ENCODE measurements at places on chromosomes 1 and 21.

- H3K4me3 ChIP-seq: no peak overlapping the region
- H3K36me3 ChIP-seq: no peaks in the 10 kb centered on the region
- DNase-seq: no peak
- H3K27ac ChIP-seq: no peak overlapping the region
These were observed 152.8 kb downstream of the ZSCAN20 start for GRCh38 chr1:33624991-33625870.

GRCh38 chr1:168127503-168127902, 9.2 kb downstream of the GPR161 start:
- H3K36me3 ChIP-seq: no peaks in the 10 kb centered on the region
- peaks cover 14% of the 10 kb centered on the region for H3K4me1 ChIP-seq
- H3K4me3 ChIP-seq: no peak overlapping the region
- no peak for DNase-seq
- H3K27me3 ChIP-seq: no peaks in the 10 kb centered on the region

GRCh38 chr1:218317061-218317460, 28.1 kb upstream of the TGFB2 start:
- H3K4me1 ChIP-seq: no peaks in the 10 kb centered on the region
- H3K27me3 ChIP-seq: no peaks in the 10 kb centered on the region
- no peak overlapping the region for H3K4me3 ChIP-seq
- H3K36me3 ChIP-seq: no peaks in the 10 kb centered on the region
- H3K27ac ChIP-seq: no peak overlapping the region

GRCh38 chr1:235640580-235640979, 9.0 kb downstream of the GNG4 start:
- no peaks in the 10 kb centered on the region for H3K4me1 ChIP-seq
- no peaks in the 10 kb centered on the region for H3K27me3 ChIP-seq
- H3K36me3 ChIP-seq: no peaks in the 10 kb centered on the region
- H3K4me3 ChIP-seq: no peak overlapping the region

All from esophagus squamous epithelium (tissue), 5 donors.